ENCODE measurements at places on chromosomes 1 and 21. TPM values are rescaled to one million over a fixed set of nuclear protein-coding genes. Genes with fewer than 3 reads are reported as not detected.

SPRR1A gene
- total RNA-seq, result not detected

NRIP1 gene
- 18.1 TPM for total RNA-seq

PEAR1 gene
- 5.0 TPM for total RNA-seq

LEFTY1 gene
- total RNA-seq, result 499 TPM

SOX13 gene
- 11.6 TPM for total RNA-seq

SSU72 gene
- 215 TPM for total RNA-seq

AMY1C gene
- not detected for total RNA-seq

SLC2A5 gene
- 6.4 TPM for total RNA-seq

NUAK2 gene
- total RNA-seq, result 1.5 TPM

NBPF10 gene
- total RNA-seq, result 3.6 TPM

- DNase-seq, result no peak
Observed at GRCh38 chr1:45155423-45155822, 51.0 kb downstream of the ZSWIM5 start.

DNA sequence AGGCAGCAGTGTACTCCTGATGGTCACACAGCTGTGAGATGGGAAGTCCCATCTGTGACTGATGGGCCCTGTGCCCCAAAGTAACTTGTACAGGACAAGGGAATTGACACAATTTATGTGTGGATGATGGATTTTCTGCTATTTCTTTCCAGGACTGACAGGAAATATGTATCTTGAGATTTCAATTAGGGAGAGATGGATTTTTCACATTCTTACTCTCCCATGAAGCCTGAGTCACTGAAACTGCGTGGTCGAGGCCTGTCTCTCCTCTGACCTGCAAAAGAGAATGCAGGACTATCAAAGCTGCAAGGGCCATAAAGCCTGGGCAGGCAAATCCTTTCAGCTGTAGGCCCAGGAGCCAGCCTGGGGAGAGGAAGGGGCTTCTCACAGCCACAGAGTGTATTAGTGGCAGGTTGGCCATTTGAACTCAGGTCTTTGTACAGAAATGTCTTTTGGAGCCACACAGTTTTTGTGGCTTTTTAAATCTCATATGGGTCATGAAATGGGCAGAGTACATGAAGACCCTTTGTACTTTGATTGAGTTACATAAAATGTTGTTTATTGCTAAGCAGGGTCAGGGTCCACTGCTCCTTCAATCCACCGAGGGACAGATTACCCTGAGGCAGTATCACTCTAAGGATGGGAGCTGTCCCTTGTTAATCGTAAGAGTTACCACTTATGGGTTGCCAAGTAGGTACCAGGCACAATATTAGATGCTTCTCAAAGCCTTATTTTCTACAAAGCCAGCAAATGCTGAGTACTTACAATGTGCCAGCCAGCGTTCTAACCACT, 14.8 kb downstream of the ALX3 start:
- no peak for DNase-seq

DNA sequence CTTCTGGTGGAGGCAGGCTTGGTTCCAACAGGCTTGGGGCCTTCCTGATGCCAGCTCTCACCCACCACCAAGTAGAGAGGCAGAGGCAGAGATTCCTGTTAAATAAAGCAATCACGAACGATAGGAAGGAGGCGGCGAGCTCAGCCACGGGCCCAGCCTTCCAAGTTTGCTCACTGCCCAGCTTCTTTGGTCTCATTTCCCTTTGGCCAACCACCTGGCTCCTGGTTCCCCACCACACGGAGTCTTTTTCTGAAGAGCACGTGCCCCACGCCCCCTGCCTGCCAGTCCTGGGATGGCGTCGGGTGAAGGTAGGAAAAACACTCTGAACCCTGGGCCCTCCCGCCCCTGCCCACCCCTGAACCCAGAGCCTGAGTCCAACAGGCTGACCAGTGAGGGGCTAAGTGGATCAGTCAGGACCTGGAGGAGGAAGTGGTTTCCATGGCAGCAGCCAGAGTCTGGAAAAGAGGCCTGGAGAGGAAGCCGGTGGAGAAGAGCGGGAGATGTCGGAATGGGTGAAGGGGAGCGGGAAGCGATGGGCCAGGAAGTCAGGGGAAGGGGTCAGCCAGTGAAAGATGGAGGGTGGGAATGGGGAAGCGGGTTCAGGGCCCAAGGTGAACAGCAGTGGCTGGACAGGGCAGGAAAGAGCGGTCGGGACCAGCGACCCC, 158.2 kb upstream of the KLHDC7A start:
- DNase-seq, result no peak

DNA sequence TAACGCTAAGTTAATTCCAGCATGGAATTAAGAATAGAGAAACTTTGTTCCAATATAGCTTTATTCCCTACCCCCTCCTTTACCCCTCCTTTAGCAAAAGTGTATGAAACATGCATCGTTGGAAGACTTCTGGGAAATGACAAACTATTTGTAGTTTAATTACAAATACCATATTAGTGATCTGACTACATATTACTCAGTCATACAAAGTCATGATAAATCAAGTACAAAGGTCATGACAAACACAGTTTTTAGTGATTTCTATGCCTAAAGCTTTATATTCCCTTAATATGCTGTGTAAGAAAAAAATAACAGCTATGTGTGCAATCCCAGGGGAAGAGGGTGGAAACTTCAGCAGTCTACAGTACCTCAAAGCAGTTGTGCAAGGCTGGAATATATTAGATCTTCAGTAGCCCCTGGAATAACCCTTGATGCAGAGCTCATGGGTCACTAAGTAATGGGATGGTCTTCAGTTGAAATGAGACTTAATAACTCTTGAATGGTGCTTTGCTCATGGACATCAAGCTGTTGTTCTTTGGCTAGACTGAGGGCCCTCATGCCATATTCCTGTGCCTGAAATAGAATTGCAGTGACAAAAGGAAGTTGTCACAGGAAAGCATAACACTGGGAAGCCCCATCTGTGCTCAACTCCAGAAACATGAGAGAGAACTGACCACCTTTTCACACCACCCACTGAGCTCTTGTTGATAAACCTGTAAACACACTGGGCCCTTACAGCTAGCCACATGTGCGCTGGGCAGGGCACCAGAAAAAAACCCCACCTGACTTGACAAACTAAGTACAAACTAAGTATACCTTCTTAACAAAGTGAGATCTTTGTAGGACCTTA, 25.3 kb downstream of the ZMYND12 start:
- no peak for DNase-seq

- no peak for DNase-seq
Observed at GRCh38 chr1:103125219-103125618, 16.9 kb upstream of the COL11A1 start.

DNA sequence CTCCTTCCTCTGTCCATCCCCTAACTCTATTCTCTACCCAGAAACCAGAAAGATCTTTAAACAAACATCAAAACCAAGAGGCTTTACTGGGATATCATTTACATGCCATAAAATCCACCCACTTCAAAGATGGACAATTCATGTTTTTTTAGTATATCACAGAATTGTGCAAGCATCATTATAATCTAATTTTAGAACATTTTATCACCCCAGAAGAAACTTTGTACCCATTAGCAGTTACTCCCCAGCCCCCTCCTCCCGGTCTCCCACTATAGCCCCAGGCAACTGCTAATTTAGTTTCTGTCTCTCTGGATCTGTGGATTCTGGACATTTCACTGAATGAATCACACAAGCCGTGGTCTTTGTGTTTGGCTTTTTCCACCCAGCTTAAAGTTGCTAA, 4.8 kb upstream of the SELENON start:
- DNase-seq, result no peak

DNA sequence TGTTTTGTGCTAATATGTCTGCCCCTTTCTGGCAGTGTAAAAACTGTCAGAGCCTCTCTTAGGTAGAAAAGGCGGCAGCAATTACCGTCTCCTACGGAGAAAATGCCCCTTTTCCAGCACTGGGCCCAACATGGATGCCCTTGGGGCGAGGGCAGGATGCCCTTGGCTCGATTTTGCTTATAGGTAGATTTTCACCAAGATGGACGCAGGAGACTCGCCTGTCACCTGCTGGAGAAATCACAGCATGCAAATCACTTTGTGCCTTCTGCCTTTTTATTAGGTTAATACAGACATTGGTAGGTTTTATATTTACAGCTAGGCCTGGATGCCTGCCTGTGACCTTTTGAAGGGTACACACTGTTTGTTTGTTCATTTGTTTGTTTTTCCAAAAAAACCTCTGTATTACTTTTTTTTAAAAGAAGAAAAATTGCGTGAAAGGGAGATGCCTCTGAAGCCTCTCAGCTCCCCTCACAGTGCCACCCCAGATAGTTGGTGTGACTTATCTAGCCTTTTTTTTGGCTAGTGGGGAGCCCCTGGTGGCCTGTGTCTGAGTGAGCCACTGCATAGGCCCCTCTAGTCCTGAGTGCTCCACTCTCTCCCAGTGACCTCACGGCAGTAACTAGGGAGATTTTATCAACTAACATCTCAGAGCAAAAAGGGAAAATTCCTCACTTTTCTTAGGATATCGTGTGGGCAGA, 2.5 kb downstream of the ATP1B1 start:
- peak; percentile 77 for DNase-seq

DNA sequence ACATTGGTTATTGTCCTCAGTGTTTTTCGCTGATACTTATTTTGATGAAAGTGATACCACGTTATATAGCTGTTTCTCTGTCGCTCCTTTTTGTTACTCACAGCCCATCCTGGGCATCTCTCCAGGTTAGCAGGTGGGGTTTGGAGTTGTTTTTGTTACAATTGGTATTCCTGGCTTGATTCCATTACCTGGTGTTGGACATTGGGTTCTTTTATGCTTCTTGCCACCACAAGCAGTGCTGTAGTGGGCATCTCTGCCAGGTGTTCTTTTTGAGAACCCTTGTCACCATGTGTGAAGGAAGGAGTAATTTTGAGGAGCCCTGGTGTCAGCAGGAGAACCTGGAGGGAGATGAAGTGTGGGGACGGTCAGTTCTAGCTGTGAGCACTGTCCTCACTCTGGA, 47.5 kb upstream of the PWP2 start:
- DNase-seq, result no peak

DNA sequence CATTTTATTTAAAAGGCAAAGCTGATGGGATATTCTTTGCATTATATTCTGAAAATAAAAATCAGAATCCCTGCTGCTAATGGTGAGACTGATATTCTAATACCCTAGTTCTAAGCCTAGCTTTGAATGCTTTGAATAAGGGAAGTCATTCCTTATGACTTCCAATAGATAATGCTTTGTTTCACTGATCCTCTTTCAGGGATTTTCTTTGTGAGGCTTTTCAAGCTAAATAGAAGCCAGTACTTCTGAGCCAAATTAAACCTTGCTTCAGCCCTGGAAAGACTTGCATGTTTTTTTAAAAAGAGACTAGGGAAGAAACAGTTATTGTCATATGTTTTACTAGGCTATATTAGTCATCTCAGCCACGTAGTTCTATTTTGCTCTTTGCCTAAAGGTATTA, 68.5 kb upstream of the CACYBP start:
- no peak for DNase-seq

DNA sequence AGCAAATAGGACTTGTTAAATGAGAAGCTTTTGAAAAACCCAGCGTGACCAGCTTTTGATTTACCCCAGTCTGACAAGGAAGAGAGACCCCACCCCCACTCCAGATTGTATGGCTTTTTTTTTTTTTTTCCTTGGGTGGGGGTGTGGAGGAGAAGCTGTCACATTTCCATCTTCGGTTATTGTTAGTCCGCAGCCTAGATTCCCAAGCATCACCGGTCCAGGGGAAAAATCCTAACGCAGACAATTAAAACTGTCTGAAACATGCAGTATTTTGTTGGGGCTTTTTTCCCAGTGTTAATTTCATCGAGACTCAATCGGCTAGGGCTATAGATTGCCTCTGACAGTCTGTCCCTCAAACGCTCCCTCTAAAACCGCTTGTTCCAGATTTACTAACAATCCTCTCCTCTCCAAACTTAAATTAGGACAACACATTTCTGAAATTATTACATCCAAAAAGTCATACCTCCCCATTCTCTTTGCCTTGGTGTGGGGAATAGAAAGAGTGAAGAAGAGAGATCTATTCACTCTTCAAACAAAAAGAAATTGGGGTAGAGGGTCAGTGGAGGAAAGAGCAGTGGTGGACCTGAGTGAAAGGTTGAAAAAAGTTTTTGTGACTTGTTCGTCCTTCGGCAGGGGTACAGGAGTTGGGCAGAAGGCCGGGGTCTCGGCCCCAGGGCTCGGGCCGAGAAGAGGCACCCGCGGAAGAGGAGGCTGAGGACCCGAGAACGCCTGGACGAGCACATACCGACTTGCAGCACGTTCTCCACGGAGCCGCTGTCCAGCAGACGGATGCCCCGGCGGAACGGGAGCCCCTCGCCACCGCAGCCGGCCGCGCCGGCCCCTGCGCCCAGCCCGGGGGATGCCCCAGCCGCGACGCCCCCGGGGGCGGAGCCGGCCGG, 1.1 kb downstream of the ZSWIM5 start:
- peak; percentile 79 for DNase-seq

All from stomach (tissue), 19 donors.